Suprapubic skin (tissue), 4 donors: ENCODE measurements at places on chromosomes 3 and 15. TPM values are rescaled to one million over a fixed set of nuclear protein-coding genes. Genes with fewer than 3 reads are reported as not detected.

GXYLT2 gene
- total RNA-seq = 0.72 TPM

SLC22A13 gene
- total RNA-seq = not detected

ESYT3 gene
- total RNA-seq = 39.0 TPM

DNA sequence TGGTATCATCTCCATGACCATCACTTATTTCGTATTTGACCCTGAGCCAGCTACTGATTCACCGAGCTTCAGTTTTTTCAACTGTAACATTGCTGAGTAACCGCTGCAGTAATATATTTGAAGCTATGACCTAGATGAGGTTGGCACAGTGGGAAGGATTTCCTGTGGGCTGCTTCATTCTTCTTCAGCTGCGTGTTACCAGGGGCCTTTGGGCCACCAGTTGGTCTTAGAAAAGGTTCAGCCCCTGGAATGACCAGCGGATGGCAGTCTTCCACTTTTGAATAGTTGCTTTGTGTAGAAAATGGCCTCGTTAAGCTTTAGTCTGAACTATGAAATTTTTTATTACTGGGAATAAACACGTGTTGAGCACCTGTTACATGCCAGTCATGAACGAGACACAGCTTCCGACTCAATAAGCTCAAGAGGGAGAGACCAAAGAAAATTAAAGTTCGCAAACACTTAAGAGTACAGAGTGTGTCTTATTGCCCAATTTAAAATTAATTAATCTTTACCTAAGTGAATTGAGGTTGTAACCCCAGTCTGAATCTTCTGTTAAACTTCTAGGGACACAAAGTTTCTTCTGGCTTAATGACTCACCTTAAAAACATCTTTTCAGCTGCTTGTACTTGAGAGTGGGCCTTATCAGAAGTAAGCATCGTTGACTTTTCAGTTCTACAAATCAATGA, 57.6 kb upstream of the NR2E3 start:
- DNase-seq = no peak
- no peaks in the 10 kb centered on the region for H3K4me1 ChIP-seq
- no peak overlapping the region for H3K27ac ChIP-seq
- peaks cover 5% of the 10 kb centered on the region for H3K36me3 ChIP-seq
- H3K4me3 ChIP-seq = no peak overlapping the region

IL20RB gene
- total RNA-seq = 271 TPM

DNA sequence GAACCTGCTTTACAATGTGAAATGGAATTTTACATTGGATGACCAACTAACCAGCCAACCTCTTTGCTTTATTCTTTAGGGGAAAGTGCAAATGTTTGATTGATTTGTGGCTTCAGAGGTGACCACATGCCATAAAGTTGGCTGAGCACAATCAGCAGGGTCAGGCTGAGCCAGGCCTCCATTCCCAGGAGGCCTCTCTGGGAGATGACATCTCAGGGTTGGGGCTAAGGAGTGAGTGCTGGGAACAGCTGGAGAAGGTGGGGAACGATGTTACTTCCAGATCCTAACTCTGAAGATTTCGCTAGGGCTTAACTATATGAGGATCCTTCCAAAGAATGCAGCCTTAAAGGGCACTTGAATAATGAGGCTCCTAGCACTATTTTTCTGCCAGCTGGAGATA, 131.7 kb downstream of the ATP10A start:
- H3K27me3 ChIP-seq = no peaks in the 10 kb centered on the region
- no peak overlapping the region for H3K4me3 ChIP-seq
- H3K27ac ChIP-seq = no peak overlapping the region
- no peaks in the 10 kb centered on the region for H3K4me1 ChIP-seq

NMNAT3 gene
- 25.3 TPM for total RNA-seq

- no peaks in the 10 kb centered on the region for H3K27me3 ChIP-seq
- H3K4me3 ChIP-seq = no peak overlapping the region
- peaks cover 72% of the 10 kb centered on the region for H3K4me1 ChIP-seq
- H3K36me3 ChIP-seq = no peaks in the 10 kb centered on the region
- H3K27ac ChIP-seq = peak overlapping the region; percentile 52
These were observed 321.5 kb upstream of the ICE2 start for GRCh38 chr15:60800299-60801072.

GRCh38 chr3:94990952-94991705, 928.3 kb downstream of the NSUN3 start:
- H3K27me3 ChIP-seq = no peaks in the 10 kb centered on the region
- H3K27ac ChIP-seq = no peak overlapping the region
- H3K4me1 ChIP-seq = no peaks in the 10 kb centered on the region
- no peaks in the 10 kb centered on the region for H3K36me3 ChIP-seq
- no peak overlapping the region for H3K4me3 ChIP-seq

SLC28A2 gene
- total RNA-seq = not detected

- H3K27me3 ChIP-seq = no peaks in the 10 kb centered on the region
- no peak overlapping the region for H3K27ac ChIP-seq
- no peaks in the 10 kb centered on the region for H3K36me3 ChIP-seq
- peaks cover 10% of the 10 kb centered on the region for H3K4me1 ChIP-seq
- DNase-seq = no peak
These were observed 43.5 kb downstream of the PDZRN3 start for GRCh38 chr3:73581134-73581846.

NRG4 gene
- total RNA-seq = 1.9 TPM

DNA sequence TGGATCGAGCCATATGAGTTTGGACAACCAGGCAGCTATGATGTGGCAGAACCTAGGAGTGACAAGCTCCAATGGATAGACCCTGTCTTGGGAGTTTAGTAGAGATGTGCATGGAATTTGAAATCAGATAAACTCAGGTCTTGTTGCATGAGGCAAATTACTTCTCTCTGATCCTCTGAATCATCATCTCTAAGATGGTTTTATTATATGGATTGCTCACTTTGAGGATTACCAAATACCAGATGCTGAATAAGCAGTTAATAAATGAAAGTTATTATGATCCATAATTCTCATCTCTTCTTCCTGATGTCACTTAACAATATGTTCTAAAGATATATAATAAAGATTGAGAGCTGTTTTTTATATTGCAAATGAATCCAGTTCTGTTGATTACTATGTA, 622.2 kb downstream of the NTRK3 start:
- H3K4me3 ChIP-seq = no peak overlapping the region
- no peaks in the 10 kb centered on the region for H3K4me1 ChIP-seq
- H3K27ac ChIP-seq = no peak overlapping the region
- DNase-seq = no peak
